ENCODE measurements at places on chromosomes 1 and 21.

DNA sequence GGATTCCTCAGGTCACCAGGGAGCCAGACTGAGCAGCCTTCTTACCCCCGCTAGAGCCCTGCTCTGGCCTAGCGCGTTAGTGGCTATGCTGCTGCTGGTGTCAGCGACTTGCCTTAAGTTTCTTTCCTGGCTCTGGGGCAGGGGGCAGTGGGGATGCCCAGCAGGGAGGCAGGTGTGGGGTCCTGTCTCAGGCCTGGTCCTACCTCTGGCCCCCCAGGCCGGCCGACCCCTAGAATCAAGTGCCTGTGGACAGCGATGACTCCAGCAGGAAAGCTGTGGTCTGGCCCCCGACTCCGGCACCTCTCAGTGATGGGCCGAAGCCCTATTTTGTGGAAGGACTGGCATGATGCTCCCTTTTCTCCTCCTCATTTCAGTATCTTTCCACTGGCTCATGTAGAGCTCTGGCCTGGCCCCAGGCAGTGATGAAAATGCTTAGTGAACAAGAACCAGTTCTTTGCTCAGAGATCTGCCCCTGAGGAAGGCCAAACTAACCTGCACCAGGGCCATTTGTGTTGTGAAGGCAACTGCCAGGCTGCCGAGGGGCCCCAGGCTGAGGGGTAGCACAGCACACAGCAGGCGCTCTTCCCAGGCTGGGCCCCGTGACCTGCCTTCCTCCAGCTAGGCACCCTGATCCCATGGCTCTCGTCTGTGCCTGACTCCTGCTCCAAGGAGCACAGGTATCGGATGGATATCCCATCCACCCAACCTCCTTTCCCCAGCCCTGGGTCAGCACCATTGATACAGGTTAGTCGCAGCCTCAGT, 23.7 kb downstream of the MRPL37 start:
- no peak for DNase-seq

- DNase-seq, result no peak
Observed at GRCh38 chr1:174157157-174157806, 2.0 kb upstream of the RABGAP1L start.

DNA sequence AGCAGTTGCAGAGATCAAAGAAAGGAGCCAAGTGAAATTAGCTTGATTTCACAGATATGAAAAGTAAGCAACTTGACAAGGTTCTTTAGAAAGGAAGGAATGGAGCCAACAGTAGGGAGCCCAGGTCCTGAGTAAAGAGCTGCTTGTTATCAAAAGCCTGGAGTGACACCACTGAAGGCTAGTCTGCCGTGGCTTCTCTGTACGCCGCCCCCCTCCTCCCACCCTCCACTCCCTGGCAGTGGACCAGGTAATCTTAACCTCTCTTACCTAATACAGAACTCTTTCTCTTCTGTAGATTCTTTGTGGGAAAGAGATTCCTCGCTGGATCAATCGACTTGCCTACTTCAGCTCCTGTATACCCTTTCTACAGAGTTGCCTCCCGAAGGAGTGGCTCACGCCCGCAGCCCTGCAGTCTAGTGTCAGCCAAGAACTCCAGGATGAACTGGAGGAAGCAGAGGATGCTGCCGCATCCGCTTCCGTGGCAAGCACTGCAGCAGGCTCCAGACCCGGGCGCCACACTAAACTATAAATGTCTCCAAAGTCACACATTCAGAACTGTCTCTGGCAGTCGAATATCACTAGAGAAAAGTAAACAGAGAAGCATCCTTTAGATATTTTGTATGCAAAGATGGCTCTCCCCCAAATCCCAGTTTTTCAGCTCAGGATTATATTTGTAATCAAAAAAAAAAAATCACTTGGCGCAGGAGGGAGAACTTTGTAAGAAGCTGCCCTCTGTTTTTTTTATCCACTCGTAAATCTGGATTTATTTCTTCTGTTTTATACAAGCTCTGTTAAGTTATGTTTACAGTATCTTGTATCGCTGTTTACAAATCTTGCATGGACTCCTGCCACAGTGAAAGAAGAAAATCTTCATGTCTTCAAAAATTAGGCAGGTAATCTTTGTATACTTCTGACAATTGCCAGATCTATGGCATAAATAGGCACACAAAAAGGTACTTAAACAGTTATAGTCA, 52.6 kb downstream of the DESI2 start:
- no peak for DNase-seq

GRCh38 chr1:108345776-108346531, 102.1 kb upstream of the NBPF4 start:
- DNase-seq, result no peak

GRCh38 chr21:19692231-19692630, 1288.6 kb upstream of the TMPRSS15 start:
- DNase-seq, result no peak

DNA sequence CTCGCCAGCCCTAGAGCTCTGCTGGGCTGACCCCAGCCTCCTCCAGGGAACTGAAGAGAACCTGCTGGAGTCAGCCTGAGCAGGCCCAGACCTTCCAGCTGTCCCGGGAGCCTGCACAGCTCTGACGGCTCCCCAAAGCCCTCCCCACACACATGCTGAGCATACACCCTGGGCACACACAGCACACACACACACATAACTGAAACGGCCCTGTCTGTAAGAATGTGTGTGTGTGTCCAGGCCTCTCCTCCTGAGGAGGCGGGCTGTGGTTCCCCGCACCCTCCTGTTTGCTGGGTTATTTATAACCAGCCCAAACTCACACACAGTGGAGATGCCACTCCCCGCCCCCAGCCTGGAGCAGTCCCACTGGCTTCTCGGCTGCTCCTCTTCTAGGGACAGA, 20.2 kb downstream of the SDC3 start:
- DNase-seq, result no peak

DNA sequence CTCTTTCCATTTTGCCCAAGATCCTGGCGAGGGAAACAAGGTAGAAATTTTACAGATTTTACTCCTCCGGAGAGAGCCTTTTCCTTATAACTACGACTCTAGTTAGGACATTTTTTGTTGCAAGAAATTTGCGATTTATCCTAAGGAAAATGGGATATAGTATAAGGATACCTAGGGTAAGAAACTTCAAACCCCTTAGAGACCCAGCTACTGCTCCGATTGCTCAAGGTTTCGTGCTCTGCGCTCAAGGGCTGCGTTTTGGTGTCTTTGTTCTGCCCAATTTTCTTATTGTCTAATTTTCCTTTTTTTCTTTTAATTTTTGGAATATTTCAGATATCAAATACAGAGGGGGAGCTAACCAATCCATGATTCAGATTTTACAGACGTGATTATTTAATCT, 1.5 kb downstream of the TTC3 start:
- no peak for DNase-seq

- DNase-seq, result no peak
Observed at GRCh38 chr1:110308247-110308646, 30.9 kb upstream of the RBM15 start.

- no peak for DNase-seq
Observed at GRCh38 chr1:57102561-57103326, 136.9 kb upstream of the C8B start.

GRCh38 chr1:92030656-92031107, 897 bp downstream of the EPHX4 start:
- DNase-seq, result no peak

GRCh38 chr1:16116002-16116401, 39.9 kb downstream of the EPHA2 start:
- no peak for DNase-seq

GRCh38 chr1:226601456-226601855, 52.9 kb downstream of the STUM start:
- DNase-seq, result no peak

GRCh38 chr1:6286266-6286665, 25.4 kb upstream of the GPR153 start:
- DNase-seq, result no peak

- peak; percentile 78 for DNase-seq
Observed at GRCh38 chr1:24289937-24290595, 29.1 kb upstream of the GRHL3 start.

- DNase-seq, result no peak
Observed at GRCh38 chr1:8812081-8812480, 5.4 kb downstream of the RERE start.

GRCh38 chr1:40708750-40709099, 17.2 kb downstream of the NFYC start:
- DNase-seq, result no peak

DNA sequence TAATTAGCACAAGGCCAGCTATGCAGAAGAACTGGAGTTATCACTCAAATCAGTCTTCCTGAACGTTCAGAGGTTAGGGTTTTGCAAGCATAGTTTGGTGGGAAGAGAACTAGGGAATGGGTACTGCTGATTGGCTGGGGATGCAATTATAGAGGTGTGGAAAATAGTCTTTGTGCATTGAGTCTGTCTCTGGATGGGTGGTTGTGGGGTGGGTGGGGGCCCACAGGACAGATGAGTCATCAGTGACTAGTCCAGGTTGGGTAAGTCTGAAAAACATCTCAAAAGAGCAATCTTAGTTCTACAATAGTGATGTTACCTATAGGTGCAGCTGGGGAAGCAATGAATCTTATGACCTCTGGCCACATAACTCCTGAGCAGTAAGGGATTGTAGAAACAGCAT, 89.7 kb upstream of the HMCN1 start:
- DNase-seq, result no peak

Data from NCI-H187 treated with DMSO at 0.1 percent for 48 hours (cell line).